ENCODE measurements at places on chromosomes 5 and 9. TPM values are rescaled to one million over a fixed set of nuclear protein-coding genes. Genes with fewer than 3 reads are reported as not detected.

GRCh38 chr5:134515801-134516200, 9.7 kb upstream of the JADE2 start:
- no peak for DNase-seq

DNA sequence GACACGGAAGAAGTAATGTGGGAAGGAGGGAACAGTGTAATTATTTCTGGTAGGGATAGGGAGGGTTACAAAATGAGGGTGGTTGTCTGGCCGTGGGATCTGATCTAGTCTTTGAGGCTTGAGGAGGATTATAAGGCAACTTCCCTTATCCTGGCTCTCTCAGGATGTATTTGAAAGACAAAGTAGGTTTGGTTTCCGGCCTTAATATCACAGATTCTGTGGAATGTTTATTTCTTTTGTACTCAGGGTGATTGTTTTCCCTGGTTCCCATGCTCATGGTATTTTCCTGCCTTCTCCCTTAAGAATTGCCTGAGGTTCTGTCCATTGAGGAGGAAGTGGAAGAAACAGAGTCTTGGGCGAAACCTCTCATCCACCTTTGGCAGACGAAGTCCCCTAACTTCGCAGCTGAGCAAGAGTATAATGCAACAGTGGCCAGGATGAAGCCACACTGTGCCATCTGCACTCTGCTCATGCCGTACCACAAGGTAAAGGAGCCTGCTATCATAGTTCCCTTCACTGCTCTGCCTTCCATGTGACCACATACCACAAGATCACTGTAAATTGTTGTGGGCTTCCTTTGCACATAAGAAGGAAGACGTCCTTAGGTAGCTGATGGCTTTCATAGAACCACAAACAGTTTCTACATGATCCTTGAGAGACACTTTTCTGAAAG, 253.8 kb downstream of the KDM4C start:
- no peak for DNase-seq

GRCh38 chr9:111766066-111766465, 28.7 kb downstream of the SHOC1 start:
- DNase-seq = no peak

DNA sequence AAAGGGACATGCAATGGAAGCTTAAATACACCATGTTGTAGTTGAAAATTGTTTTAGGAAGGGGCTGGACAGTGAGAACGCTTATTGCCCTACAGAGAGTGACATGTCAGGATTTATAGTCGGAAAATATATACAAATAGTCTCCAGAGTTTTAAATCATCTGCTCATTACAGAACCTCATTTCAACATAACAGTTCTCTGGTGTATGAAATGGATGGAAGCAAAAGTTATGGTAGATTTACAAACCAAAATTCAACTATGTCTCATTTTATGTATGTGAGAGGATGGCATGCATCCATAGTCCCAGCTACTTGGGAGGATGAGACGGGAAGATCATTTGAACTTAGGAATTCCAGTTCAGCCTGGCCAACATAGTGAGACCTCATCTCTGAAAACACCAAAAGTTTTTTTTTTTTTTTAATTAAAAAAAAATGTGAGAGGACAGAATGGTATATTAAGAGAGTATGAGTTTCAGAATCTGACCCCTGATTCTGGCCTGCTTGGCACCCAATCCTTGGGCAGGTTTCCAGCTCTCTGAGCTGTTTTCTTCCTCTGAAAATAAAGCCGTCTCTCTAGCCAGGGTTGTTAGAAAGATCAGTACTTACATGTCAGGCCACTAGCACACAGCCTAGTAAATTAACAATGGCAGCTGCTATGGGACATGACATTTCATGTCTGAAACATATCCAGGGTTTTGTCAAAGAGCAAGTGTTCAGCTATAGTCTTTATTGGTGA, 40.1 kb downstream of the IQGAP2 start:
- DNase-seq = no peak

DIPK1B gene
- 0.18 TPM for total RNA-seq

Data from activated T-cell treated with anti-CD3 and anti-CD28 coated beads, Interleukin-2, amount 50 U/mL, for 4 hours (primary cell).